ENCODE measurements at places on chromosomes 2 and 18.

DNA sequence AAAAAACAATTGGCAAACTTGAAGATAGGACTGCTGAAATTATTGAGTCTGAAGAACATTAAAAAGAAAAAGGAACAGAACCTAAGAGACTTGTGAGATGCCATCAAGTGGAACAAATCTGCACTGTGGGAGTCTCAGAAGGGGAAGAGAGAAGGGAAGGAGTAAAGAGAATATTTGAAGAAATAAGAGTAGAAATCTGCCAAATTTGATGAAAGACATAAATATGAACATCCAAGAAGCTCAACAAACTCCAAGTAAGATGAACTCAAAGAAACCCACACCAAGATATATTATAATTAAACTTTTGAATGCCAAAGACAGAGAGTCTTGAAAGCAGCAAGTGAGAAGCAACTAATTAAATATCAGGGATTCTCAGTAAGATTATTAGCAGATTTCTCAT is 102.7 kb downstream of the ZNF519 start:
- no peak for DNase-seq

DNA sequence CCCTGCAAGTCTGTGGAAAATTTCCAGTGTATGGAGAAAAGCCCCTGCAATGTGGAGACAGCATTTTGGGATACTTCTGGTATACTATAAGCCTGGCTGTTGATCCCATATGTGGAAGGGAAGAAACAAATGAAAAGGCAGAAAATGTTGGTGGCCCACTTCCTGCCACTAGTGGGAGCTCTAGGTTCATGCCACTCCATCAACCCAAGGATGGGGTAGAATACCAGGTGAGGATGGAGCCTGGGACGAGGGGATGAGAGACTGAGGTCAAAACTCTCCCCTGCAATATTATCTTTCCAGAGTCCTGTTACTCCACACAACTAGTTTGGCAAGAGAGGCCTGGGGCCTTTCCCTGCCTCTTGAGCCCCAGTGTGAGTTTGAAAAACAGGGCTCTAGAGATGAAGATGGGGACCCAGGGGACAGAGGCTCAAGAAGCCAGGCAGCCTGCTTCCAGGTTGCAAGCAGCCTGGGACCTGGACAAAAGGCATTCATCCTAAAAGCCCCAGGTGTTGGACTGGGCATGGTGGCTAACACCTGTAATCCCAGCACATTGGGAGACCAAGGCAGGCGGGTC is 31.9 kb downstream of the BMP10 start:
- DNase-seq: no peak

- DNase-seq: no peak
Measured at GRCh38 chr2:85367180-85367579, 12.6 kb downstream of the ELMOD3 start.

DNA sequence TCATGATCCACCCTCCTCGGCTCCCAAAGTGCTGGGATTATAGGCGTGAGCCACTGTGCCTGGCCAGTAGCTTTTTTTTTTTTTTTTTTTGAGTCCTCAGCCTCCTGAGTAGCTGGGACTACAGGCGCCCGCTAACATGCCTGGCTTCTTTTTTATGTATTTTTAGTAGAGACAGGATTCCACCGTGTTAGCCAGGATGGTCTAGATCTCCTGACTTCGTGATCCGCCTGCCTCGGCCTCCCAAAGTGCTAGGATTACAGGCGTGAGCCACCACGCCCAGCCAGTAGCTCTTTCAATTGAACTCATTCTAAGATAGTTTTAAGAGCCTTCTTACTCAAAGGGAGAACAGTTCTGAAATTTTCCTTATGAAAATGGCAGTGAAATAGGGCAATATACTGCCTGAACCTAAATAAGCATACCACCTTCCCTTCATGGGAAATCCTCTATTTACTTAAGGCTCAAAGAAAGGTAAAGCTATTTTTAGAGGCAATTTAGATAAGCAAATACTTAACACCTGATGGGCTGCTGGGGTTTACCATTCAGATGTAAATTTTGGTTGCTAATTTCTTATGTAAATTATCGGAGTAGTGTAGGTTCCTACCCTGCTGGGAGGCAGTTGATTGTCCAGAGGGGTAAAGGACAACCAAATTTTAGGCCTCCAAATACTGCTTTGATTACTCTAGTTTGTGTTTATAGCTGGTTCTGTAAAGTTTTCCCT is 144.7 kb downstream of the GREB1L start:
- no peak for DNase-seq

Data from posterior cingulate gyrus (tissue), 11 donors.